ENCODE measurements at places on chromosomes 1 and 21.

GRCh38 chr1:24996983-24997893 is 67.2 kb upstream of the RUNX3 start:
- DNase-seq: no peak

DNA sequence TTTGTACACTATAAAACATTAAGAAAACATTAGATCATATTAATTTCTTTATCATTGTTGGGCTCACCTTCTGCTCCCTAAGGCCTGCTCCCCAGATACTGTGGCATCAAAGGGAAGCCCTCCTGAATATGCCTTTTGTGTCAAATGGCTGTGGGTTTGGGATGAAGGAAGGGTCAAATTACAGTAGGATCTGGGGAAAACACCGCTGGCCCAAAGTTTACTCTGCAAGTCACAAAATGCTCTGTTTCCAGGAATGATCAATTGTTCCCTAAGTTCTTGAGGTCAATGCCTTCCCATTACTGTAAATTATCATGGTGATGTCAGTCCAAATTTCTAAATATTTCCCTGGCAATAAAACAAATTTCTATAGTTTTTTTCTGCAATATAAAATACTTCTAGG is 6.8 kb upstream of the ITLN2 start:
- DNase-seq: no peak

DNA sequence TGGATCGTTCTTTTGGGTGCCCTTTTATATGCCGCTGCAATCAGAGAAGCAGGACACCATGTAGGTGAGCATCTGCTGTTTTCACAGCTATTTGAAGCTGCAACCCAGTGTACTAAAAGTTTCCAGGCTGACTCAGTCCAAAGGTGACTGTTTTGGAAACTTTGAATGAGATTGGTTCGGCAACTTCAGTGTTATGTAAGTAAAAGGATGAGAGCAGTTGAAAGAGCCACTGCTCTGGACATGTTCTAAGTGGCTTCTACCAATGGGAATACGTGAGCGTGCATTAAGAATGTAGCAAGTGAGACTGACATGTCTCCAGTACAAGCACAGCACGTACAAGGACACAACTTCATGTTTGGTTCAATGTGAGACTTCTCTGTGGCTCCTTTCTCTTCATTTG is 55.6 kb downstream of the DDR2 start:
- DNase-seq: no peak

DNA sequence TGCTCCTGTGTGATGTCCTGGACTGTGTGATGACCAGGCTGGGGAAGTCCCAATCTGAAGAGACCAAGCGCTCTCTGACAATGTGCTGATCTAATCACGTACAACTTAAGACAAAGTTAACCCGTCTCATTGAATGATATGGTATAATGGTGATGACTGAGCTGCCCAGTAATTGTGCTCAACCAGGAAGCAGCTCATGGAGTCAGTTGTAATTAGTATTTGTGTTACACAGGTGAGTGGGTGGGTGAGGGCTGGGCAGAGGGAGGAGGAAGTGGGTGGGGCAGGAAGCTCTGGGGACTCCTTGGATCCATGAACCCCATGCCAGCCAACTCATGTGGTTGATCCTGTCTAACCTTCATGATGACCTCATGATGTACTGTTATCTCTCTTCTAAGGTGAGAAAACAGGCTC is 8.7 kb upstream of the ECE1 start:
- peak; percentile 34 for DNase-seq

DNA sequence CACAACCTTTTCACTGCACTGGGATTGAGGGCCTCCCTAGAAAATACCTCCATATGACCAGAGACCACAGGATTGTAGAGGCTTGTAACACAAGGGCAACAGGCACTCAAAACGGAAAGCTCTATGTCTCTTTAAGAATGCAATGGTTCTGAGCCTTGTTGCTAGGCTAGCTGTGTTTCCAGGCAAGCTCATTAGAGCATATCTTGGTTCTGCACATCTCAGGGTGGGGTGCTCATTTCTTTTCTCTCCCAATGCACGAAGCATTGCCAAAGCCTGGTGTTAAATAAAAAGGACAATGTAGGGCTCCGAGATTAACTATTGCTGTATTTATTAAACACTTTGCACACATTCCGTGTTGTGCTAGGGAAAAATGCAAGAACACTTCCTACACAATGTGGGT is 315.9 kb downstream of the PRDM2 start:
- DNase-seq: no peak

DNA sequence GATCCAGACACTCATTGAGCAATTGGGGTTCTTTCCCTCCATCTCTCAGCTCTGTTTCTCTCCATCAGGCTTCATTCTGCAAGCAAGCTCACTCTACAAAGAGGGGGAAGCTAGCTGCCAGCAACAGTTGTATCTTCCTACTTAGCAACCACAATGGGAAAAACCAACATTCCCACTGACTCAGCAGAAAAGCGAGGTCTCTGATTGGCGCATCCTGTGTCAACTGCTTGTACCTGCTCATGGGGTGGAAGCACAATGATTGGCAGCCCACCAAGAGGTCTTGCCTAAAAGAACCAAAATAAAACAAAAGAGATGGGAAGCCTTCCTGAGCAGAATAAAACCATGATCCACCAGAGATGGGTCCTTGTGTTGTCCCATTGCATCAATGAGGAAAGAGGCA is 4.0 kb upstream of the CDA start:
- DNase-seq: peak; percentile 53

- DNase-seq: peak; percentile 72
Measured at GRCh38 chr1:179229214-179230140, at the start of gene ABL2. TSS of gene ABL2 (minus strand) at chr1:179229677. CDS start at chr1:179229397, 280 bp downstream.

- DNase-seq: peak; percentile 36
Measured at GRCh38 chr1:184455786-184456185, 69.0 kb downstream of the C1orf21 start.

DNA sequence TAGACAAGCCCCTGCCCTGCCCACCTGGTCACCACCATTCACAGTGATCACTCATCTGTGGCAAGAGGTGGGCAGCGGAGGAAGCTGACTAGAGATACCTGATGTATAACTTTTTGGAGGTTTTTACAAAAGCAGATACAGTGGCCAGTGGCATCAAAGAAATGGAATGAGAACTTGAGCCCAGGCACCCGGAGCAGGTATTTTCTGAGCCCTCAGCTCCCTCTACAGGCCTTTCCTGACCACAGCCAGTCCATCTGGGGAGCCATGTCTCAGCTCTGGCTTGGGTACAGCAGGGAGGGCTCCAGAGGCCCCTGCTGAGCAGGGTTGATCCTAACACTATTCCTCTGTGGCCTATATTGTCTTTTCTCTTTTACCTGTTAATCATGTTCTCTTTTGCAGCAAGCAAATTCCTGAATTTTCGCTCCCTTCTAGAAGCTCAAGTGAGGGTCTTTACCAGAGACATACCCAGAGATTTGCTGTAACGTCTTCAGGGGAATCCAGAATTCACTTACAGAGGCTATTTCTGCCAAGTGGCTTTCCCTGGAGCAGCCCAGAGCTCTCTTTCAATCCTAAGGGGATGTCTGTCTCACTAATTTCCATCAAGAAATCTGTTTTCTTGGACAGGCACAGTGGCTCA is 27.3 kb downstream of the GPR157 start:
- DNase-seq: peak; percentile 84

GRCh38 chr1:26701266-26701994 is 5.6 kb downstream of the ARID1A start:
- DNase-seq: no peak

- no peak for DNase-seq
Measured at GRCh38 chr1:56494306-56494705, 85.1 kb downstream of the PLPP3 start.

DNA sequence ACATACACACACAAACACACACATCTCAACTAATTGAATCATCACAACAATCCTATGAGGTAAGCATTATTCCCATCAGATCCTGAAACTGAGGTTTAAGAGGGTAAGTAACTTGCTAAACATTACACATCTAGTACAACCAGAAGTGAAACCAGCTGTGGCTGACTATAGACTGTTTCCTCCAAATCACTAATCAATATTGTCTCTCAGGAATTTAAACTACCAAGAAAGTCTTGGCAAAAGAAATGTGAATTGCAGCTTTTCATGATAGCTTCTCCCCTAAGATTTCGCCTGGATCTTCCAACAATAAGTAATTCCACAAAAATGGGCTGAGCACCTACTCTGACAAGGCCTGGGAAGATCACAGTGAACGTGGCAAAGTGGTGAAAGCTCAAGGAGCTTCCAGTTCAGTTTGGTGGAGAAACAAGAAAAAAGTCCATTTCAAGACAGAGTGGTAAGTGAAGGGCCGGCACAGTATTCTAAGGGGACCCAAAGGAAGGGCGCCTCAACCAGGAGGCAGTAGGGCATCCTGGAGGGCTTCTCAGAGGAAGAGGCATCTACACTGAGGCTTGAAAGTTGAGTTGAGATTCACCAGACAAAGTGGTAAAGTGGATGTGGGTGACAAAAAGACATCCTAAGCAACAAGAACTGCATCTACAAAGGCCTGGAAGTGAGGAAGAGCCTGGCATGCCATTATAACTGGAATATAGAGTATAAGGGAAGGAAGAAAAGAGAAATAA is 22.1 kb downstream of the LRRC52 start:
- no peak for DNase-seq

DNA sequence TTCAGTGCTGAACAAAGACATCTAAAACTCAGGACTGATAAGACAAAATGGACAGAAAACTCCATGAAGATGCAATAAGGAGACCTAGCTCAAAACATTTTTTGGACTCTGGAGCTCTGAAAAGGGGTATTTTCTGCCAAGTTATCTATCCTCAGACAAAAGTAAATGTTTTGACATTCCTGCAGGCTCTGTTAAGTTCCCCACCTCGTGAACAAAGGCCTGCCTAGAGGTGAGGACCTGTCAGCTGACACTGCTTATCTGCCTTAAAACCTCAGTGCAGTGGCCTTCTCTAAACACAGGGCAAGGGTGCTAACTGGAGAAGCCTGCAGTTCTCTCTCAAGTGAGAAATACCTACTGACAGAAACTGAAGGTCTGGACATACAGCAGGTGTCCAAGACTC is 41.1 kb downstream of the COLGALT2 start:
- no peak for DNase-seq

DNA sequence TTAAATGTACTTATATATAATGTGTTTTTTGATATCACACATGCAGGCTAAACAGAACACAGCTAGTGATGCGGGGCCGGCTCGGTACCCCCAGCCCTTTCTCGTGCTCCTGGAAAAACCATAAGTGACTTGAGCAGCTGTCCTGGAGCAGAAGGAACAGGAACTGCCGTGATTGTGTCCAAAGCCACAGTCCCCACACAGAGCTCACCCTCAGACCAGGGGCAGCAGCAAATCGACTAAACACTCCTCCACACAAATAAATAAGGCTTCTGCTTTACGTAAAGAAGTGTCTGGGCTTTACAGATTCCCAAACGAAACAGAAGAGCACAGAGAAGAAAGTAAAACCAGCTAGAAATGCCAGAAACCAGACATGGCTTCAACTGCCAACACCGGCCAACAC is 9.6 kb downstream of the UBE2J2 start:
- DNase-seq: no peak

GRCh38 chr1:168732736-168733135 is 3.7 kb upstream of the DPT start:
- DNase-seq: no peak

GRCh38 chr1:8361198-8361849 is 43.4 kb downstream of the SLC45A1 start:
- DNase-seq: no peak

GRCh38 chr21:32940079-32941014 is 85.4 kb upstream of the OLIG2 start:
- peak; percentile 61 for DNase-seq

Measured in suppressor macrophage (primary cell).